ENCODE measurements at places on chromosomes 2 and 18.
A peak's percentile ranks its signal among the peaks of the same experiment; 100 is the strongest.

DNA sequence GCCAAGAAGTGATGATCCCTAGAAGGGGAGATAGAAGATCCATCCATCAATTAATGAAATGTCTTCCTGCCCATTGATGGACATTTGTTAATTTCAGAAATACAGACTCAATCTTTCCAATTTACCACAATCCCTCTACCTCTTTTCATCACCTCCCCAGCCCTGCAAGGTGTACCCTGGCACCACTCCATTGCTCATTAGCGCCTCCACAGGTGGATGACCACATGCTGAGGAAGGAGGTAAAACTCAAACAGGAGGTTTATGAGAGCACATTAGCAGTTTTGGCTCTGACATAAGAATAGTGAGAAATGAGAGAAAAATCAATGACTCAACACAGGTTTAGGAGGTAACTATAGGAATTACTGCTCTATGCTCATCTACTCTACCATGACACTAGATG, 208.0 kb downstream of the C1D start:
- no peak for DNase-seq

- DNase-seq = no peak
Observed at GRCh38 chr18:46155641-46156051, 51.5 kb downstream of the HAUS1 start.

- no peak for DNase-seq
Observed at GRCh38 chr2:234706086-234706485, 209.2 kb upstream of the ARL4C start.

DNA sequence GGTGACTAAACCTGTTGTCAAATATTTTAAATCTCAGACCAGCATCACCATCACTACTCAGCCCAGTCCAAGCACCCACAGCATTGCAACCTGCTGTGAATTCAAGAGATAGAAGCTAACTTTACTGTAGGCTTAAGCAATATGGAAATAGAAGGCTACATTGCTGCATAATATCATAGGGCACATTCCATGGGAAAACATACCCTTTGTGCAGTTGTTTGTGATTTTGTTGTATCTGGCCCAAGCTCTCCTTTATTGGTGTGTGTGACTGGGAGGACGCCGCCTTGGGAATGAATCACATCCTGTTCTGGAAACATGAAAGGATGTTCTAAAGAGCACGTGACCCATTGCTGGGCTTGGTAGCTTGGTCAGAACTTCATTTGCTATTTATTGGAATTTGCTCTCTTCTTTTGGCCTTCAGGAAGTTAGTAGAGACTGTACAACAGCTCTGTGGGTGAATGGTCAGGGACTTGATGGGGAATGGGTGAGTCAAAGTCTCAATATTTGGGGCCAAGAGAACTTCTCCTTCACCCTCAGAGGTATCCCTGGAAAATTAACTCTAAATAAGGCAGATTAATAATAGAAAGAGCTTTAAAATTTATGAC, 106.8 kb upstream of the SERPINE2 start:
- DNase-seq = no peak

DNA sequence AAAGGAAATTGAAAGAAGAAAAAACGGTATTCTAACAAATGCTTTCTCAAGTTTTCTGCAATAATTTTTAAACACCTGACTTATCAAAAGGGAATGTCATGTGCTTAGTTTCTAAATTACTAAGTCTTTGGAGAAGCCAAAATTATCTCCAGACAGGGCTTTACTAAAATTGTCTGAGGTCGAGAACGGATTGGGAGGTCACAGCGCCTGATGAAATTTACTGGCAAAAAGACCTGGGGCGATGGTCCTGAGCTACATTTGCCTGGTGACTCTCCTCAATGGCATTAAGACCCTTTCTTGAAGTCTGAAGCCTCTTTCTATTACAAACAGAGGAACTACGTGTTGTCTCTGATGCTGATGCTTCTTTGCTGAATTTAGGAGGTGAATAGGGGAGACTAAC, 291.8 kb upstream of the SESTD1 start:
- DNase-seq = no peak

- DNase-seq = no peak
Observed at GRCh38 chr18:55863876-55864275, 275.9 kb upstream of the TCF4 start.

- no peak for DNase-seq
Observed at GRCh38 chr2:46704593-46704992, 211.0 kb downstream of the MCFD2 start.

GRCh38 chr2:167048829-167049228, 160.5 kb downstream of the XIRP2 start:
- no peak for DNase-seq

DNA sequence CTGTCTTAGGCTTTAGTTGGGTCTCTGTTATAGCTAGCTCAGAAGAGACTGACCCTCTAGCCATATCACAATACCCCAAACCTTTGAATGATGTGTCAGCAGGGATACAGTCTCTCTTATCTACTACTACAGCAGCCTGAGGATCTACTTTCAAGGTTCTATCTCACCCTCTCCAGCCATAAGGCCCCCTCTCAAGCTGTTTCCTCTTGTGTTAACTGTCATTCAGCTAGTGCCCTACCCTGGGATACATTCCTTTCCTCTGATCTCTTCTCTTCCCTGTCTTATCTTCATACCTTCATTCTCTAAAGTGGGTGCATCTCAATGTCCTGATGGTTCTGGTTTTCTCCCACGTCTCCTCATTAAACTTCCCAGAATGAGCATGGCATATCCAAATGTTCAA, 434.7 kb downstream of the NRXN1 start:
- DNase-seq = no peak

GRCh38 chr18:44508474-44508873, 172.2 kb upstream of the SETBP1 start:
- no peak for DNase-seq

DNA sequence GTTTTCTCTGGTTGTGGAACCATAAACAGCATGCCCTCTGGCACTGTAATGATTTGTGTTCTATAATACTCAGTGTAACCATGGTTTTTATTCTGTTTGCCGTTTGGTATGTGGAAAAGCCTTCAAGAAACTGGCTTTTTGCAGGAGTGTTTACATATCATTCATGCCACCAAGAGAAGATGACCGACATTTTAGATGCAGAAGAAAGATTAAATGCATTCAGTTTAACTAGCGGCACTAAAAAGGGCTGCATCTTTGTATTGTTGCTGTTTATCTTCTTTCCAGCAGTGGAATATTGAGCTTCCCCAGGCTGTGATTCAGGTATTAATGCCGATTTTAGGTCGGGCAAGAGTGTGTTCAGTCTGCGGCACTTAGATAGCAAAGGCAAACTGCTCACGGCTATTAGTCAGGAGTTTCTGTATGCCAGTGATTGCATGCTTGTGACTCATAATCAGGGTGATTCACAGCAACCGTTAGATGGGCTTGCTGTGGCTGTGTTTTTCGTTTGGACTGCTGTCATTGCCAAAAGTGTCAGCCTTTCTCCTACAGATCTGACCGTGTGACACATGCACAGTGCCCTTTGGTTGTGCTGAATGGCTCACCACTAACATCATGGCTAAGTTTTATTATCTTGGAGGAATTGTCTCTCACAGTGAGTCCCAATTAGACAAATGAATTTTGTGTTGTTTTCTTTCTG, 479.7 kb downstream of the PARD3B start:
- no peak for DNase-seq

DNA sequence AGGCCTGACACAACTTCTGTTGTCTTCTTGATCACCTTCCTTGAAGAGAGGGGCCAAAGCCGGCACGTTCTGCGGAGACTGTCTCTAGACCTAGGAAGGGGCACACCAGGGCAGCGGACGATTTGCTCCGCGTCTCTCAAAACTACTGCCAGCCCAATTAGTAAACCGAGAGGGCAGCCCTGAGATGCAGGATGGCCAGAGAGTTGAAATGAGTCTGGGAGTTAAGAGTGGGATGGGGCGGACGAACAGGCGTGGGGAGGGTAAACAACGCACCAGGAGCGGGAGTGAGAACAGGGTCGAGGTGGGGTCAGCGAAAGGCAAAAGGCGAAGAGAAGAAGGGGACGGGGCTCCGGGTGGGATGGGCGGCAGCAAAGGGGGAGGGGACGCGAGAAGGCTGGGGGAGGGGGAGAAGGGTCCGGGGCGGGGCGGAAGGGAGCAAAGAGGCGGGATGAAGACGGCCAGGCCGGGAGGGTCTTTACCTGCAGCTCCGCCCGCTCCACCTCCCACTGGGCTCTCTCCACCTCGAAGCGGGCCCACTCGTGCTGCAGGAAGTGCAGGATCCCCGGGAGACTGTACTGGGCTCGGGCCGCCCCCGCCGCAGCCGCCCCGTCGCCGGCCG, 476 bp downstream of the STRN start:
- DNase-seq = peak; percentile 1

DNA sequence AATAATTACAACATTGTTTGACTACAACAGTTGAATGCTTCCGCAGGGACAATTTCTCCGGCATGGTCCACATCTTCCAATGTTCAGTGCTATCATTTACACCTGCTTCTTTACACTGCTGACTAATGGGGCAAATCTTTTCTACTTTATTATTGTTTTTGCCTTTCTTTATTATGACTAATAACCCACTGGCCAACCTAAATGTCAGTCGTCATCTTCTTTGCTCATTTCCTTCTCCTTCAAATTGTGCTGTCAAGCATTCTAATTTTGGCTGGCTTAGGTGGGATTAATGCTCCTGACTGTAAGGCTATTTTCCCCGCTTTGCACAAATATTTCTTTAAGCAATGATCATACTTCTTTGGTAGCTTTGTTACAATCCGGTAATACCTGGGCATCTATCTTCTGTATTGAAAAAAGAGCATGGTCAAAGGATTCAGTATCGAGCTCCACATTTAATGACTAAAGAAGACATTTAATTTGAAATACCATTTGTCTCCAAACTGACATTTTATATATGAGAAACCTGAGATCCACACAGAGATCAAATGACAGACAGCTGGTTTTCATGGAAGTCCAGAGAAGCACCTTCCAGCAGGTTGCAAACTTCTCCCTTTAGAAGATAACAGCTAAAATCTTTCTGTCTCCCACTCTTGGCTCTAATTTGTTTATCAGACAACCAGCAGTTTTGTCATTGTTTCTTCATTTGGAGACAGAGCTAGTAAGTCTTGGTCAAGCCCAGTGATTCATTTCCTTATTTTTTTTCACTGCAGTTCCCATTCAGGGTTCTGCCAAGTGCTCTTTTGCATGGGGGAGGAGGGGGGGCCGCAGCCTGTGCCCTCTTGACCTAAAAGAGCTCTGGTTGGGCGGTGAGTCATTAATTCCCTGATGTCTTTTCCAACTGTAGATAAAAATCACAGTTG, 132.9 kb downstream of the SOCS6 start:
- DNase-seq = no peak

DNA sequence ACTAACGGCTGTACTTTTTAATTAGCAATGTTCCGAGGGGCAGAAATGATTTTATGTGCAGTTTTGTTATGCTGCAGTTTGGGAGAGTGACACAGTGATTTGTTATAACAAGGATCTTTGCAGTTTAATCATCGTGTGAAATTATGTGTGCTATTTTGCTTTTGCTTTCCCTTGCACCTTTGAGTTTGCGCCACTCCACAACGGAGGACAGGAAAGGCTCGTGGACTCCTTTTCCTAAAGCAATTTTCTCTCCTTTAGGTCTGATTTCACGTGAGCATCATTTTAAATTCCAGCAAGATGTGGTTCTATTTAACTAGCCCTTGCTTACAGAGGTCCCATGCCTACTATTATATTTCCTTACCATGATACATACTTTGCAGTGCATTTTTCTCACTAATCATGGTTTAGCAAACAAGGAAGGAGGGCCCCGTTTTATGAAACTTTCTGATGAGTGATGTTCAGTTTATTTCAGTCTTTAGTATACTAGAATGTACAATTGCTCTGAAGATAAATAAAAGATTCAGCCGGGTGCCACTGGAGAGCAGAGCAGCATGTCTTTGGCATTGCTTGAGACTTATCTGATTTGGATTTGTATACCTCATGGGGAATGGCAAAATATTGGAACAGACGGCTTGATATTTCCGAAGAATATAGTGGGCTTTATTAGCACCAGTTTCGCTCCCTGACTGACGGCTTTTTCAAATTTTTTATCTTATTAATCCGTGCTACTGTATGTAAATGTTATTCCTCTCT, 528.2 kb upstream of the FANCL start:
- no peak for DNase-seq

GRCh38 chr2:218000136-218000535, 2.7 kb downstream of the TNS1 start:
- no peak for DNase-seq

All from stimulated activated CD8-positive, alpha-beta memory T cell treated with anti-CD3 and anti-CD28 coated beads, Interleukin-7, amount 100 ng/mL, for 48 hours (primary cell).